ENCODE measurements at places on chromosomes 7 and 10.

DNA sequence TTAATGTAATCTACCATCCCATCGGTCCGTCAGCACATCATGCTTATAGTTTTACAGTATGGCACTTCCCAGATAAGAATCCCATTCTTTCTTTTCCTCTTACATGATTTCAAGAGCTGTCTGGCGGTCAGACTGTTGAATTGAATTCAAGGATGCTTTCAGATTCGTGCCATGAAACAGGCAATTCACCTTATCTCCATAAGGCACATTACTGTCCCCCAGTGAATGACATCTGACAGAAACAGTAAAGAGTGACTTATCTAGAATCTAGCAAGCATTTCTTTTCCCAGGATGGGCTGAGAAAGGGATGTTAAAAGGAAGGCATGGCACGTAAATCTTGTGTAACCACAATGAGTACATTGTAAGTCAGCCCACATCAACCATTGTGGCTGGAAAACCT, 61.1 kb upstream of the SEM1 start:
- no peak for DNase-seq

GRCh38 chr7:46071601-46072000, 150.5 kb upstream of the IGFBP3 start:
- DNase-seq: no peak

DNA sequence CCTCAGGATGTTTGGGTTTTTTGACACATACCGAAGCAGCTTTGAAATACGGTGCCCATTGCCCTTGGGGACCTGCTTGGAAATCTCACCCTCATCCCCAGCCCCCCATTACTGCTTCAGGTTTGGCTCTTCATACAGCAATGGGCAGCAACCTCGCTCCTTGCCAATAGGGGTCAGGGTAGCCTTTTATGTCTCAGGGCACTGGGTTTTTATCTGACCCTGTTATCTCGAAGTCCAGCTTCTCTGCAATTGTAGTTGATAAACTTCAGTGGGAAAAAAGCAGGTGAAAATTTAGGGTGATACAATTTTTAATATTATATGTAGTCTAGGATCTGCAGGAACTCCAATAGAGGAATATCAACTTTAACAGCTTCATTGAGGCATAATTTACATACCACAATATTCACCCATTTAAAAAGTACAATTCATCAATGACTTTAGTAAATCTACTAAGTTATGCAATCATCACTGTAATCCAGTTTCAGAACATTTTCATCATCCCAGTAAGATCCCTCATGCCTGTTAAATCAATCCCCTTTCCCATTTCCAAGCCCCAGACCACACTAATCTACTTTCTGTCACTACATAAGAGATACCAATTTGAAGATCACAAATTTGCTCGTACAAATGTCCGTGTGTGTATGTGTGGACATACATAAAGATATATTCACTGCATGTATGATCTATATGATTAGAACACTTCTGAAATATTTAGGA, 386.2 kb downstream of the KCNMA1 start:
- DNase-seq: no peak

DNA sequence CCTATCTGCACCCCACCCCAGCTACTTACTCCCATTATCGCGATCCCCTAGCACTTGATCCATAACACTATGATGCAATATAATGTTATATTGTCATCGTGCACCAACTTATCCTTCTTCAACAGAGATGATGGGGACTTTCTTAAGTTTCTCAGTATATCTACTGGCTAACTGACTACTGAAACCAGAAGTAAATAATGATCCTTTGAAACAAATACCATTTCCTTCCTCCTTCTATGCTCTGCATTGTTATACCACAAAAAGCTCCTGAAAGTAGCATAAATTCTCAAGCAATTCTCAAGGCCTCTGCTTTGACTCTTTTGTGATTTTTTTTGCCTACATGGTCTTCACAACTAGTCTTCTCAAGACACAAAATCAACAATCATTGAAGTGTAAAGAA, 68.9 kb downstream of the HTR7 start:
- peak; percentile 15 for DNase-seq

DNA sequence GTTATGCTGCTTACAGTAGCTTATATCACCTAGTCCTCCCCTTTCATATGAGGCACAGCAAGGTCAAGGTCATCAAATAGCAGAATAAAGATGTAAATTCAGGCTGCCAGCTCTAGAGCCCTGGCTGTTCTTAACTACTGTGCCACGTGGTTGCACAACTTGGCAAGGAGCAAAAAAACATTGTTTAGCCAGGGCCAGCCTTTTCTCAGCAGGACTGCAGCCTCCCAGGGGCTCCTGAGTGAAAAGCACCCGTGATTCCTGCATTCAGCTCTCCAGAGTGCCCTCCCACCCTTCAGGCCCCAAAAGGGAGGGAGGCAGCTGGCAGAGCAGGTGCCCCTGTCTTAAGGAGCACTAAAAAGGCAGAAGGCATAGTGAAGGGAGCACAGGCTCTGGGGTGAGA, 31.8 kb upstream of the TM9SF3 start:
- DNase-seq: peak; percentile 79

DNA sequence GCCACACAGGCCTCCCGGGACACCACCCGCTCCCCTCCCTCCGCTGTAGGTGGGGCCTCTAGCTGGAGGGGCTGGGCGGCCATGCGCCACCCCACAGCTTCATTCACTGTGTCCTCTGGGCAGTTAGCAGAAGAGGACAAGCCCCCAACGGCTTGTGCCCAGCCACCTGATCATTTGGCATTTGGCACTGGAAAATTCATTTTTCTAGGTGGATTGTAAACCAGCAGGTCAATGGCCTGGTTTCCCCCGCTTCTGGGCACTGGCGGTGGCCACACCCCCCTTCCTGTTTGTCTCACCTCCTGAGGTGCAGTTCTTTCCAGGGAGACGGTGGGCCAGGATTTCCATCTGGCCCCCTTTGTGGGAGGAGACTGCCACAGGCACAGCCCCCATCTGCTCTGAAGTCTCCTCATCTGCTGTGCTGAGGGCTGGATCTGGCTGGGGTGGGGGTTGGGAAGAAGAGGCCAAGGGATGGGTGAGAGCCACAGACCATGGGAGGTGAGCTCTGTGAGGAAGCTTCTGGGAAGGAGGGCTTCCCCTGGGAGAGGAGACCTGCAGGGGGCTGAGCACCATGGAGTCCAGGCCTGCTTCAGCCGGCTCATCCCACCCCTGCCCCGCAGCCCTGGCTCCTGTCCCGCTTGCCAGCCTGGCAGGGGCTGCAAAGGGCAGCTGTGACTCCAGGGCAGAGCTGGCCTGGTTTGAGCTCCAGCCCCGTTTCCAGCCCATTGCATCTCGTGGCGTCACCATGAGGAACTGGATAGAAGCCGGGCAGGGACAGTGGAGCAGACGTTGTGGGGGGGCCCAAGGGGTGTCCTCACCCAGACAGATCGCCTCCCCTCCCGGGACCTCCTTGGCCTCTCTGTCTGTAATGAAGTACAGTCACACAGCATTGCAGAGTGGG, 40.1 kb upstream of the SLC29A3 start:
- DNase-seq: peak; percentile 59

- no peak for DNase-seq
Observed at GRCh38 chr7:24718977-24719491, 38.2 kb downstream of the GSDME start.

- no peak for DNase-seq
Observed at GRCh38 chr7:103346396-103346795, 1.0 kb upstream of the PSMC2 start.

DNA sequence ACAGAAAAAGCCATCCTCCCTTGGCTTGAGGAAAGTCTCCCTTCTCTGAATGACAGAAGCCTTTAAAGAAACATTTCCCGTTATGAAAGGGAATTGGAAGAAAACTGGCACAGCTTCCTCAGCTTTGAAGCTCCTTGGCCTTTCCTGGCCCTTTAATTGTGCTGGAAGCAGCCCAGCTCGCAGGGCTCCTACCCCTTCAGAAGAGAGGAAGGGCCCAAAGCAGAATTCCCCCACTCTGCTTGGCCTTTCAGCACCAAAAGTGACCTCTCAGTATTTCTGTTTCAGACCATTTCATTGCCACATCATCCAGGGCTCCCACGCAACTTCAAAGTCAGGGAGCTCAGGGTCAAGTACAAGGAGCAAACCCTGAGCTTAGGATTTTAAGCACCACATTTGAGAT, 4.2 kb downstream of the AFAP1L2 start:
- DNase-seq: peak; percentile 21

GRCh38 chr7:72035266-72035665, 376.9 kb downstream of the CALN1 start:
- DNase-seq: no peak

DNA sequence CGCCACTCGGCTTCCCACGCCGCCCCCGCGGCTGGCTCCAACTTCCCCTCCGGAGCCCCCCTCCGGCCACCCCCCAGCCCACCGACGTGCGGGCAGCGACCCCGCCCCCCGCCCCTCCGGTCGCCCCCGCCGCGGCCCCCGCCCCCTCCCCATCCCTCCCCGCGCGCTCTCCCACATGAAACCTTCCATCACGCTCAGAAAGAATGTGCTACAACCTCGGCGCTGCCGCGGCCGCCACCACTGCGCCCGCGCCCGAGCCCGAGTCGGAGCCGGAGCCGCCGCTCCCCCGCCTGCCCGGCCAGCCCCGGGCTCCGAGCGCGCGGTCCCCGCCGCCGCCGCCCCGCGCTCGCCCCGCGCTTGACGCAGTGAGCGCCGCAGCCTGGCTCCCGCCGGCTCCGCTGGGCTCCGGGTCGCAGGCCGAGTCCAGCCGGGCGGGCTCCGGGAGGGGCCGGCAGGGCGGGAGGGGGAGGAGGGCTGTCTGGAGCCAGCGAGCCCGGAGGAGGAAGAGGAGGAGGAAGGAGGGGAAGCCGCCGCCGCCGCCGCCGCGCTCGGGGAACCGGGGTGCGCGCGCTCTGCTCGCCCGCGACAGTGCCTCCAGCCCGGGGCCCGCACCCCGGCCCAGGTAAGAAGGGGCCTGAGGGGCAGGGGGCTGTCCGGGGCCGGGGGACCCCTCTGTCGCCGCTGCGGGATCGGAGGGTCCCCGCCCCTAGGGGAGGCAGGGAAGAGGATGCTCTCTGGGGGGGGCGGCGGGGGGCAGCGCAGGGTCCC, 4.3 kb upstream of the ELFN1 start:
- no peak for DNase-seq

GRCh38 chr10:71075086-71075758, 137.1 kb upstream of the UNC5B start:
- DNase-seq: peak; percentile 1

DNA sequence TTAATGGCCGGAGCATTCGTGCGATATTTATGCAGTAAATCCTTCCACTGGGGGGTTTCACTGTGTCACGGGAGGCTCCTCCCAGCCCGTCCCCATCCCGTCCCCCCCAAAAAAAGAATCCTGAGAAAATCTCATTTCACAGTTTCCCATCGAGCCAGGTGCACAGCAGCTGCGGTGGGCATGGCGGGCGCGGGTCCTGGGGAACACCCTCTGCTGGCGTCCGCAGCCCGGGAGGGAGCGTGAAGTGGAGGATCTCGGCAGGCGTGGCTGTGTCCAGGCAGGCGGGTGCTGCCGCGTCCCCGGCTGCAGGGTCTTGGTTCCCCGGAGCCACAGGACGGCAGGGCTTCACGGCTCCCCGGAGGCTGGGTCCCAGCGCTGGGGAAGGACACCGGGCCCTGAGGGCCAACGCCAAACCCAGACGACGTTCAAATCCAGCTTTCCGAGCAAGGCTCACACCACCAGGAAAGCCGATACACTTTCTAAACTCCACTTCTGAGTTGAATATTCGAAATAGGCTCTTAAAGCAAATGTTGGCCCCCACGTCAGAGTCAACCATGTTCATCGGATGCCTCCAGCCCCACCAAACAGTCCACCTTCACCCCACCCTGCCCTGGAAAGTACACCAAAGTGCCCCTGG, 55.7 kb downstream of the PDGFA start:
- DNase-seq: no peak

DNA sequence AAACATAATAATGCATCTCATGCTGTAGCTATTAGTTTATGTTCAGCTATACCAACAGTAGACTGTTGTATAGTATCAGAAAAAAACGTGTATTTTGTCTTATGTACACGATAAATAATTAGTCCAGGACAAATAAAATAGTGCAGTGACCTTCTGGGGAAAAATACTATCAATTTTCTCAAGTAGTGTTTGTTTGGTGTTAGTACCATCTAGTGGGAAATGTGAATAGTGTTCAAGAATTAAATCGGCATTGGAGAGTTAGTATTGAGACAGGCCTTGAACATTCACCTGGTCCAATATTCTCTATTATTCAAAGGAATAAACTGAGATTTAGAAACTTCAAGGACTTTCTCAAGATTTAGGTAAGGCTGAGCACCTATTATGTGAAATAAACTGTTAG, 21.7 kb upstream of the OR2A5 start:
- peak; percentile 56 for DNase-seq

DNA sequence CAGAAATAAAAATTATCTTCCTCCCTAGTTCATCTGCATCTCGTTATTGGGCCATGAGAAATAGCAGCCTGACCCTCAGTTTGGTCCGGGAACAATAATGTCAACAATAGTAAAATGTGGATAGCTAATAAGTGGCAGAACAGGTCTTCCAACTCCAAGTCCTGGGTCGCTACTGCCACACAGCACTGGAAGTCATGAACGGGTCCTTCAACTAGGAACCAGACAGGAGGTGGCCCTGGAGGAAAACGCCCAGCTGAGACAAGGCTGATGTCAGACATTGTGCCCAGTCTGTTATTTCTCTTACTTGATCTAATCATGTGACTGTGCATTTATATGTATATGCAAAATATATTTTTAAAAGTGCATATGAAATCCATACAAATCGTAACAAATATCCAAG, 51.8 kb downstream of the PYROXD2 start:
- no peak for DNase-seq

- DNase-seq: no peak
Observed at GRCh38 chr10:101576211-101576863, 11.7 kb downstream of the POLL start.

DNA sequence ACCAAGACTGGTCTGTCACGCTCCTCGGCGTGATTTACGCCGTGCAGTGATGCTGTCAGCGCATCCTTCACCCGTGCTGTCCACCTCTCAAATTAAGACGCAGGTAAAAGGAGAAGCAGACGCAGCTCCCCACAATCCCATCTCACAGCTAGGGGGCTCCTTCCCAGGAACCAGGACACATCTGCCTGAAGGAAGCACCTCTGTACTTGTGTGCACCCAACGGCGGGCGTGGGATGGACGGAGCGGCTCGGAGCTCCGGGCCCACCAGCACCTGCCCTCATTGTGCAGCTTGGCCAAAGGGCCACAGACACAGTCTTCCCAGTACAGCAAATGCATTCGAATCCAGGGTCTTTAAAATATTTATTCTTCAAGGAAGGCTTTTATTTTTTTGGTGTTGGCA, 55.3 kb downstream of the STK32C start:
- DNase-seq: no peak

- DNase-seq: no peak
Observed at GRCh38 chr7:155568333-155568660, 21.9 kb upstream of the CNPY1 start.

GRCh38 chr7:80681272-80681885, 42.9 kb downstream of the CD36 start:
- no peak for DNase-seq

DNA sequence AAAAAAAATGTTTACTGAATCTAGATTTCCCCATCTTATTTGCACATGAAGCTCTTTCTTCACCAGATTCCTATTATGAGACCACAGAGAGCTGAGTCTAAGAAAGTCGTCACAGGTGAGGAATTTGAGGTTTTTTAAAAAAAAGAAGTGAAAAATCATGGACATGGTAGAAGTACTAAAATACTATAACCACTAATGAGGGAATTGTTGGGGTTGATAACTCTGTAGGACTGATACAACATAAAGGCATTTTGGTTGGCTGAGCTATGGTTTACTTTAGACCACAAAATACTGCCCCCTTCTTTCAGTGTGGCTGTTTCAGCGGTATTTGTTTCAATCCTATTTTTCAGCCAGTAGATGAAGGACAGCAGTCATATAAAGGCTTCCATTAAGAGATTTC, 1111.3 kb downstream of the TYW1 start:
- no peak for DNase-seq

GRCh38 chr10:110006358-110007160, 1.2 kb upstream of the ADD3 start:
- DNase-seq: peak; percentile 52
